ENCODE measurements at places on chromosomes 12 and 14.

DNA sequence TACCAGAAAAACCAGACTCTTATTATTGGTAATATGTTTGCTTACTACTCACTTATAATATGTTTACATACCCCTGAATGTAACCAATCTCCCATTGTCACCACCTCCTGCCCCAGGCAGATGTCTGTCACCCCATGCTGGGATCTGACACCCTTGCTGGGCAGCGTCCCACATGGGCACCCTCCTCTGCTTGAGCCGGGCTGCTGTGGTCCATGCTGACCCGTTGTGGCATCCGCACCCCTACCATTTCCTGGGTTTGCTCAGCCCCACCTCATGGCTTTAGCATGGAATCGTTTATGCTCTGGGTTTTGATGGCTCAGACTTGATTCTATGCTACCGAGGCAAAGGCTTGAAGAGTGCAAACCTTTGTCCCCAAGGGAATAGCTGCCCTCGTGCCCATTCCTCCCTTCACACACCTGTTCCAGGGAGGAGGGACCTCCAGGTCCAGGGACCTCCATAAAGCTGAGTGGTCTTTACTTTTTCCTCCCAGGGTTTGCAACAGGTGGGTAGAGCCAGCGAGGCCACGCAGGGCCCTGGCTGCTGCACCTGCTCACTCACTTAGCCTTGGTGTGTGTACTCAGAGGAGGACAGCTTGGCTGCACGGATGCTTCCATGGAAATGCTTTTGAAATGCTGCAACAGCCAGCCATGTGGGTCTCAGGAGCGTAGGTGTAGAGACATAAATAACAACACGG lies 68.7 kb downstream of the PRMT8 start:
- no peak for DNase-seq

DNA sequence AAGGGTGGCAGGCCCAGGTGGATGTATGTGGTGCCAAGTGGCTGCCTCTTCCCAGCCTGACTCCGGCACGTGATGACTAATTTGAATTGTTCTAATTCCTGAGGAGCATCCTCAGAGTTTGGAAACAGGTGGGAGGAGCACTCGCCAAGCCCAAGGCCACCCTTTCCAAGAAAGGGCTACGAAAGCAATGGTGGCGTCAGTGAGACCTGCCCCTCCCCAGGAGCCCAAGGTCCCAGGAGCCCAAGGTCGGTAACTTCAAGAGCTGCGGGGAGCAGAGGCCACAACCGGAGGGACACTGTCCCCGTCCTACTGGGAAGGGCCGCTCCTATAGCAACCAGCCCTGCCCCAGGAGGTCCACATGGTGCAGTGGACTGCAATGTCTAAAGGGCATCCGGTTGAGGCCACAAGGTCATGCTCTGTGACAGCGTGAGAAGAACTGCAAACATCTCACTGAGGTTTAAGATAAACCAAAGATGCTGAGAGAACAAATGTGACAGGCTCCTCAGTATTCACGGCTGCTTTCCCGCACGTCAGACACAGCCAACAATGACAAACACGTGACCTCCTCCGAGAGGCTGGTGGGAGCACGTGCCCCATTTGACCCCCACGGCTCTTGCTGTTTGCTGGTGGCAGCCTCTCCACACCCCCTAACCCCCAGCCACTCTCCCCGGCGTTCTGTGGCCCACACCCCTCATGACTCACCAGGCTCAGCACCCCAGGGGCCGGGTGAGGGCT lies 79.6 kb downstream of the ITPK1 start:
- no peak for DNase-seq

GRCh38 chr14:70811050-70811449 lies 1.7 kb upstream of the MAP3K9 start:
- no peak for DNase-seq

DNA sequence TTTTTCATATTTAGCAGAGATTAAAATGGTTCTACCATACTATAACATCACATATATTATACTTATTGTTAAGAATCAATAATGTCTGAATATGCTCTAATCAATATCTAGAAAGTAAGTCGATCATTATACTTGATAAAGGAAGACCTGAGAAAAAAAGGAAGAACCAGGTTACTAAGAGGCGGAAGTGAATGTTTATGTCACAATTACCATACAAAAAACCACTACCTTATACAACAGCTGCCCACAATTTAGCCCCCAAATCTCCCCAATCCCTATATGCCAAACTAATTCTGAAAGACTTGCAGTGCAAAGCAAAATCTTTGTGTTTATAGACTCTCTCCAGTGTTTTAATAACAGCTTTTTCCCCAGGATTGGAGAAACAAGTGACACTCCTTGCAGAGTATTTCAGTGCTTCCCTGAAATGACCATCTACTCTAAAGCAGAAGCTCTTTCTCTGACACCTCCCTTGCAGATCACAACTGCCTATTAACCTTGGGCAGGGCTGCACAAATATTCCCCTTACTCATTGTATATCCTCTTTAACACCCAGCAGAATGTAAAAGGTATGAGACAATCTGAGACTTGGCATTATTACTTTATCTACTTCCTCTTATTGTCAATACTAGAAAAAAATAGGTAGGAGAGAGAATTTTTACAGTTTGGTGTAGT lies 12.7 kb upstream of the SLC2A3 start:
- DNase-seq = no peak

DNA sequence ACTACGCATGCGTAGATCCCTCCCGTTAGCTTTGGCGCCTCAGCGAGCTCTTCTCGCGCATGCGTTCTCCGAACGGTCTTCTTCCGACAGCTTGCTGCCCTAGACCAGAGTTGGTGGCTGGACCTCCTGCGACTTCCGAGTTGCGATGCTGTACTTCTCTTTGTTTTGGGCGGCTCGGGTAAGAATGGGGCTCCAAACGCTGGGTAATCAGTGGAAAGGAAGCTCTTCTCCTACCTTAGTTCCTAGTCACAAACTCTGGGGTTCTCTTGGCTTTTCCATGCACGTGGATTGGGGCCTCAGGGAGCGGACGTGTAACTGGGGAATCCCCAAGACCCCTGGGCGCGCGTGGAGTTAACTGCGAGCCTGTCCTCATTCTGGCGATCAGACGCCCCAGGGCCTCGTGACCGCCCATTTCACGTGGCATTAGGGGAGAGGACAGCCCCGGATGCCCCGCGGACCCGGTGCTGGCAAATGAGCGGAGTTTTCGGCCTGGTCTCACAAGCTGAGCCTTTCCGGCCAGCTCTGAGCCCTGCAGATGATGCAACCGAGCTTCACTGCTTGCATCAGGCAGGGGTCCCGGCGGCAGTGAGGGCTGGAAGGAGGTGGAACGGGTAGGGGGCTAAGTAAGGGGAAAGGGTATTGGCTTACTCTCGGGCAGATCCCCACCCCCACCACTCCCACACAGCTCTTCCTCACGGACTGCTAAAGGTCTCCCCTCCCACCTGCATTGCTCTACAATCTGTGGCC lies at the start of gene SHMT2:
TSS of gene SHMT2 (plus strand) at position 78 of the 747 bp plus-strand sequence. CDS start at position 146, 68 bp downstream.
- peak; percentile 94 for DNase-seq

DNA sequence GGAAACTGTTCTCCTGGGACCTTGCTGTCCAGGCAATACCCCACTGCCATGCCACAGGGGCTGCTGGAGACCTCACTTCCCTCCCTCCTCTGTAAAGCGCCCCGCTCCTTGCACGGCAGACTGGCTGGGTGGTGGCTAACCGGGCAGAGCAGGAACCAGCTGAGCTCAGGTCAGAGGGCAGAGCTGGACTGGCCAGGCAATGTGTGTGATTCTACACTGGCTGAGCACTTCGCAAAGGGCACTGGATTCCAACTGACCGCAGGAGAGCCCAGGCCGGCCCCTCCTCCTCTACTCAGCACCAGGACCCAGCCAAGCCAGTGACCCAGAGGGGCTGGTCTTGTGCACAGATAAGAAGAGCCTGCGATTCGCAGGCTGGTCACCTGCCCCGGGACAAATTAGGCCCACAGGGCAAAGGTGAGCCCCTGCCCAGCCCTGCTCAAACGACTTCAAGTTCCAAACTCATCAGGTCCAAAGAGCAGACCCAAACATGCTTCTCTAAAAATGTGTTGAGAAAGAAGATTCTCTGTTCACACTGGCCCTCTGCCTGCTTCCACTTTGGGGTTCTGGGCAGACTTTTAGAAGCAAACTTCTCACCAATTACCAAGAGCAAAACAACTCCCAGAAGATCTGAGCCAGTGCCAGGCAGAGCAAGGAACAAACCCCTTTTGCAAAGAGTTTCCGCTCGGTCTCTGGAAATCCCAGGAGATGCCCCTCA lies 54.9 kb upstream of the DIO3 start:
- no peak for DNase-seq

GRCh38 chr12:43370263-43370662 lies 181.7 kb downstream of the ADAMTS20 start:
- DNase-seq = no peak

GRCh38 chr12:53677016-53677799 lies 1.3 kb upstream of the ATP5MC2 start:
- no peak for DNase-seq

DNA sequence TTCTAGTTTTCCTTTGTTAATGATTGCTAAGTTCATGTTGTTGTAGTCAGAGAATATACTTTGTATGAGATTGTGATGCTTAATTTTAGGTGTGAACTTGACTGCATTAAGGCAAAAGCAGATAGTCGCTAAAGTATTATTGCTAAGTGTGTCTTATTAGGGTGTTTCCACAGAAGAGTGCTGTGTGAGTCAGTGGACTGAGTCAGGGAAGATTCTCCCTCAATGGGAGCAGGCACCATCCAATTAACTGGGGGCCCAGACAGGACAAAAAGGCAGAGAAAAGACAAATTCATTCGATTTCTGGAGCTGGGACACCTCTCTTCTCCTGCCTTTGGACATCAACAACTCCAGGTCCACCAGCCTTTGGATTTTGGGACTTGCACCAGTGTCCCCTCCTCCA lies 48.5 kb downstream of the BAZ1A start:
- no peak for DNase-seq

- no peak for DNase-seq
These were observed 240.3 kb downstream of the EMP1 start for GRCh38 chr12:13436696-13437391.

GRCh38 chr12:57616383-57617101 lies 5.3 kb downstream of the ARHGEF25 start:
- DNase-seq = no peak

DNA sequence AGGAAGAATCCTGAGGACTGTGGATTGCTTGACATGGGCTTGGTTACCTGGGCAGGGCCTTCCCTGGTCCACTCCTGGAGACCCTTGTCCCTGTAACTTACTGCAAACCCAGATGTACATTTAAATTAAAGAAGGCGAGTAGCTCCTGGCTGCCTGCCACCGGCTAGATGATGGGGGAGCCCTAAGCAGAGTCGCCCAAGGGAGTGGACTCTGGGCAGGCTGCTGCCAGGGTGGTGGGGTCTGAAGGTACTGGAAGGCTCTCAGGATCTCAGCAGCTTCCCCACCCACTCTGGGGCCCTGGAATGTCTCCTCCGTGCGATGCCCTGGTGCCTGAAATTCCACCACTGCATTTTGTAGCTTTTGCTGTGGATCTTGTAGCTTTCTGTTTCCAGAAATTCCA lies 74.7 kb downstream of the FBXL14 start:
- DNase-seq = no peak

- no peak for DNase-seq
These were observed 35.5 kb upstream of the PAX9 start for GRCh38 chr14:36626151-36626550.

DNA sequence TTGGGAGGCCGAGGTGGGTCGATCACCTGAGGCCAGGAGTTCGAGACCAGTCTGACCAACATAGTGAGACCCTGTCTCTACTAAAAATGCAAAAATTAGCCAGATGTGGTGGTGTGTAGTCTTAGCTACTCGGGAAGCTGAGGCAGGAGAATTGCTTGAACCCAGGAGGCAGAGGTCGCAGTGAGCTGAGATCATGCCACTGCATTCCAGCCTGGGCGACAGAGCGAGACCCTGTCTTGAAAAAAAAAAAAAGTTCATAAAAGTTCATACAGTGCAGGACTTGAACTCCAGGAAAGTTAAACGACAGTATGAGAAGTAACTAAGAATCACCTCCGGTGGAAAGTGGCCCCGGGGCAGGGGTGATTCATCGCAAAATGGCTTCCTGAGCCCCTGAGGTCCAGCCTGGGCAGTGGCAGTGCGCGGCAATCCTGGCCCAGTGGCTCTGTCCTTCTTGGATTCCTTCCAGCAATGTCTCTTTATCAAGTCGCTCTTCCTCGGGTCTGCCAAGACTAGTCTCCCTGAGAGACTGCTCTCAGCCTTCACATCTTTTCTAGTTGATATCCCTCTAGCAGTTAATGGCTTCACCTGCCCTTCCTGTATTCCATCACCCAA lies 16.7 kb upstream of the MAP1LC3B2 start:
- no peak for DNase-seq

DNA sequence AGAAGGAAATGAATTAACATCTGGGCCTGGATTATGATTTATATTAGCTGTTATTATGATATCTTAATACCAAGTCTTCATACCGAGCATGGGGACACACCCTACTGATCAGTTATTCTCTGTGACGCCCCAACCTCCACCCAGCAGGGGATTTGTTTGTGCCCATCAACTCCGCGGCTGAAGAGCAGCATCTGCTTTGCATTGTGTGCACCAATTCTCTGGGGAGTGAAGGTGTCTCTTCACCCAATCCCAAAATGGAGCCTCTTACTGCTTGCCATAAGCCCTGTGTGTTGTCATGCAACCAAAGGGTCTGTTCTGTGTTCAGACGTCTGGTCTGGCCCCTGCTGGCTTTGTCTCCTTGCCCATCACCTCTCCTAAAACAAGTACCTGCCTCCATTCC lies 25.4 kb downstream of the DHRS2 start:
- no peak for DNase-seq

- DNase-seq = no peak
These were observed 32.4 kb downstream of the PSEN1 start for GRCh38 chr14:73168691-73169090.

DNA sequence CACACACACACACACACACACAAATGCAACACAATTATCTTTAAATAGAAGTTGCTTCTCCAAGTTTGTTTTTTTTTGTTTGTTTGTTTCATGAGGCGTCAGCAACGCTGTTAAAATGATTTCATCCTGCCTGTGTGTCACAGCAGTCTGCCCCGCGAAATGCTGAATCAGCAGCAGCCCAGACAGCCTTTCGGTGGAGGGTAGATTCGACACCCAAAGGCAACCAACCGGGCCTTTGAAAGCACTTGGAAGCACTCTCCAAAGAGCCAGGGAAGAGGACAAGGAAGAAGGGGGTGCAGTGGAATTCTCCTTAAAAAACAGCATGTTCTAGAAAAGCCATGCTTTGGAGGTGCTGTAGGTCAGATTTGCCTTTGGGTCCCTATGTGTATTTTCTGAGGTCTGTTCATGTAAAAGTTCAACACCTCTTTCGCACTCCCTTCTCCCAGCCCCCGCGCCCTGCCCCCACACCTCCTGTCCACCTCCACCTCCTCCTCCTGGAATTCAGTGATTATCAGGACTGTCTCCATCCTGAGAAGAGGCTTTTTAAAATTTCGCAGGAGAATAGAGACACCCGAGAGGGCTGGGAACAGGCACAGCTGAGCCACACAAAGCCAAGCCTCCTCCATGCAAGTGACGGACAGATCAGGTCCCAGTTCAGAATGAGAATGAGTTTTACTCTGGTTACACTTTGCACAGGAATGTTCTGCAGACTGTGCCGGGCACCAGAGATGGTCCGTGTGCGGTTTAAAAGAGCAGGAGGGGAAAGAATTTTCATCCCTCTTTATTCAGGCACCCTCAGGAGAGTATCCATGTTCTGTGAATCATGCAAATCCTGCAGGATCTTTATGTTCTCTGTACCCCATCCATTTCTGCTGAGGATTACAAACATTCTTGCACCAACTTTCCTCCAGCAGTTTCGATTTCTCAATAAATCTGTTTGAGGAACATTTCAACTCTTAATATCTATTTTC lies 177.9 kb downstream of the ETV6 start:
- DNase-seq = no peak

GRCh38 chr12:62642486-62642885 lies 175.9 kb downstream of the MON2 start:
- no peak for DNase-seq

GRCh38 chr14:68284834-68285233 lies 465.3 kb downstream of the RAD51B start:
- no peak for DNase-seq

- no peak for DNase-seq
These were observed 65.6 kb upstream of the DICER1 start for GRCh38 chr14:95222870-95223398.
